ENCODE measurements at places on chromosomes 7 and 10.

DNA sequence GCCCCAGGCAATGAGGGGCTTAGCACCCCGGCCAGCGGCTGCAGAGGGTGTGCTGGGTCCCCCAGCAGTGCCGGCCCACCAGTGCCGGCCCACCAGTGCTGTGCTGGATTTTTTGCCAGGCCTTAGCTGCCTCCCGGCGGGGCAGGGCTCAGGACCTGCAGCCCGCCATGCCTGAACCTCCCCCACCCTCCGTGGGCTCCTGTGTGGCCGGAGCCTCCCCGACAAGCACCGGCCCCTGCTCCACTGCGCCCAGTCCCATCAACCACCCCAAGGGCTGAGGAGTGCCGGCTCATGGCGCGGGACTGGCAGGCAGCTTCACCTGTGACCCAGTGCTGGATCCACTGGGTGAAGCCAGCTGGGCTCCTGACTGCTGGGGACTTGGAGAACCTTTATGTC, 3.5 kb upstream of the ACSL5 start:
- no peak for DNase-seq

- DNase-seq = peak; percentile 73
Measured at GRCh38 chr7:138865843-138866242, 67.8 kb upstream of the ATP6V0A4 start.

DNA sequence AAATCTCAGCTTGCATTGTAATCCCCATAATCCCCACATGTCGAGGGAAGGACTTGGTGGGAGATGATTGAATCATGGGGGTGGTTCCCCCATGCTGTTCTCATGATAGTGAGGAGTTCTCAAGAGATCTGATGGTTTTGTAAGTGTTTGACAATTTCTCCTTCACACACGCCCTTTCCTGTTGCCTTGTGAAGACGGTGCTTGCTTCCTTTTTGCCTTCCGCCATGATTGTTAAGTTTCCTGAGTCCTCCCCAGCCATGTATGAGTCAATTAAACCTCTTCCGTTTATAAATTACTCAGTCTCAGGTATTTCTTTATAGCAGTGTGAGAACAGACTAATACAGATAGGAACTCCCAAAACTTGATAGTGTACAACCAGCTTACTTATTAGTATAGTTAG, 98.6 kb downstream of the CREM start:
- no peak for DNase-seq

GRCh38 chr10:49362596-49363260, 33.2 kb downstream of the DRGX start:
- no peak for DNase-seq

DNA sequence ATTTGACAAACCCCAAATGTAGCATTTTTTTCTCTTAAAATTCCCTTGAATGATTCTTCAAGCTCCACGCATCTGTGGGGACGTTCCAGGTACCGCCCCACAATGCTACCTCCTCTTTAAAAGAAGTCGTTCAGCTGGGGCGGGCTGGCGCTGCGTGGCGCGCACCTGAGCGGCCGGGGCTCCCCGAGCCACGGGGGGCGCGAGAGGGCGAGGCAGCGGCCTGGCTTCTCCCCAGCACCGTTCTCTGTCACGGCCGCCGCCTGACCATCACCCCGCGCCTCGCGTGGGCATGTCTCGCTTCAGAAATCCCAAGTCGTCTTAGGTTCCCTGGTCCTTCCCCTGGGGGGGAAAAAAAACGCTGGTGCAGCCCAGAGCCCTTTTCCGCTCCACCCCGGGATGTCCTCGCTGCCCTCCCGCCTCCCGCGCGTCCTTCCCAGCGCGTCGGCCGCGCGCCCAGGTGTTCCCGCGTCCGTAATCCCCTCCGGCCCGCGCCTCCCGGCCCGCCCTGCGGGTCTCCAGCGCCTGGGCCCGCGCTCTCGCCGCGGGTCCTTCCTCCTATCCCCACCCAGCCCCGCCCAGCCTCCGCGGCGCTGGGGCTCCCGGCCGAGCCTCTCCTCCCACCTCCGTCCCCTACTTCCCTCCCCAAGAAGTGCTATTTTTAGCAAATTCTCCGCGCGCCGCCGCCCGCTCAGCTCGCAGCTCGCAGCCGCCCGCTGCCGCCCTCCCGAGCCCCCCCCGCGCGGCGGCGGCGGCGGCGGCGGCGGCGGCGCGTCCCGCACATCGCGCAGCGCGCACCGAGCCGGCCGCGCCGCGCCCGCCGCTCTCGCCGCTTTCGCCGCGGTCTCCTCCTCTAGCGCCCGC, 58.7 kb upstream of the PRPS1L1 start:
- no peak for DNase-seq
